NCI-H226 (cell line): ENCODE measurements at places on chromosomes 11 and 22.

DNA sequence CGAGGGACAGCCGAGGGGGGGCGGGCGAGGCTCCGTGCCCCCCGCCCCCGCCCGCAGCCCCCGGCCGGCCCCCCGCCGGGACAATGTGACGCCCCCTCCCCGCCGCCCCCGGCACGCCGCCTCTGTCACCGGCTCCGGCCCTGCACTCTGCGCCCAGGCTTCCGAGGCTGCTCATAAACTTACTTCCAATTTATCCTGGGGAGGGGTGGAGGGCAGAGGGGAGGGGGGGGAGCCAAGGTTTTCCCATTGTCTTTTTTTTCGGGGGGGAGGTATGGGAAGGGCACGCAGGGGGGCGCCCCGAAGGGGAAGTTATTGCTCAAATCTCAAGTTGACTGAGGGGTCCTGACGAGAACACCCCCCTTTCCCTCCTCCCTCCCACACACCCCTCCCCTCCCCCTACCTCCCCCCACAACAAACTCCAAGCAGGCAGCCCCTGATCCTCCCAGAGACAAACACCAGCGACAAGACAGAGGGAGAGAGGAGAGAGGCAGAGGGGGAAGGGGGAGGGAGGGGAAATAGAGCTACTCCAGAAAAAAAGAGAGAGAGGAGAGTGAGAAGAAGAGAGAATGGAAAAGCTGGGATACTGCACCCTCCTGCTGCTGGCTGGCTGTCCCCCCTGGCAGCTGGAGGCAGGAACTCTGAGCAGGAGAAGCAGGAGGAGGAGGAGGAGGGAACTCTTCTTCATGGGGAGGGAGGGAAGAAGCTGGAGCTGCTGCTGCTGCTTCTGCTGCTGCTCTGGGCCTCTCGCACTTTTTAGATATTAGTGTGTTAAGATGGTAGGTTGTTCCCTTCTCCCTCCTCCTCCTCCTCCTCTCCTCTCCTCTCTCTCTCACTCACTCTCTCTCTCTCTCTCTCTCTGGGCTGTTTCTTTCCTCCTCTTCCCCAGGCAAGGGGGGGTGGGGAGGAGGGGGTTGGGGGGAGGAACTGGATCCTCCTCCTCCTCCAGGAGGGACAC, 631 bp downstream of the PHF21A start:
- DNase-seq = peak; percentile 76

GRCh38 chr11:20110908-20111669, 49.2 kb downstream of the DBX1 start:
- DNase-seq = peak; percentile 72

- DNase-seq = no peak
These were observed 814.3 kb downstream of the METTL15 start for GRCh38 chr11:28922386-28922981.

DNA sequence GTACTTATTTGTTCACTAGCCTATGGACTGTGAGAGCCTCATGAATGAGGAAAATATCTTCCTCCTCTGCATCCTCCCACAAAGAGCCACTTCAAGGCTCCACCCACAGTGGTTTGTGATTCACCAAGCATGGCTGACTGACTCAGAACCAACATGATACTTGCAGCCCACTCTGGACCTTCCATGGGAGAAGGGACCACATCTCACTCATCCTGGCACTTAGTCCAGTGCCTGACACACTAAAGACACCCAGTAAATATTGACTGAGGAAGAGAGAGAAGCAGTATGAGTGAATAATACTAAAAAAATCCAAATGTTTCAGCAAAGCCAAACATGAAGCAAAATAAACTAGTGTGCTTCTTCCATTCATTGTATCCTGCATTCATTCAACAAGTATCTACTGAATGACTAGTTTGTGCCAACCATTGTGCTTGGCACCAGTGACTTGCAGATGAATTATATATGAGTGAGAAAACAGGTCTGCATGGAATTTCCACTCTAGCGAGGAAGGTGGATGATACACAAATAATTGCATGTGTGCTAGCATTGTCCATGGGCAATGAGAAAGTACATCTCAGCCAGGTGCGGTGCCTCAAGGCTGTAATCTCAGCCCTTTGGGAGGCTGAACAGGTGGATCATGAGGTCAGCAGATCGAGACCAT, 54.9 kb upstream of the BLID start:
- DNase-seq = peak; percentile 76

- no peak for DNase-seq
These were observed 6.4 kb downstream of the DERL3 start for GRCh38 chr22:23832226-23833016.

DNA sequence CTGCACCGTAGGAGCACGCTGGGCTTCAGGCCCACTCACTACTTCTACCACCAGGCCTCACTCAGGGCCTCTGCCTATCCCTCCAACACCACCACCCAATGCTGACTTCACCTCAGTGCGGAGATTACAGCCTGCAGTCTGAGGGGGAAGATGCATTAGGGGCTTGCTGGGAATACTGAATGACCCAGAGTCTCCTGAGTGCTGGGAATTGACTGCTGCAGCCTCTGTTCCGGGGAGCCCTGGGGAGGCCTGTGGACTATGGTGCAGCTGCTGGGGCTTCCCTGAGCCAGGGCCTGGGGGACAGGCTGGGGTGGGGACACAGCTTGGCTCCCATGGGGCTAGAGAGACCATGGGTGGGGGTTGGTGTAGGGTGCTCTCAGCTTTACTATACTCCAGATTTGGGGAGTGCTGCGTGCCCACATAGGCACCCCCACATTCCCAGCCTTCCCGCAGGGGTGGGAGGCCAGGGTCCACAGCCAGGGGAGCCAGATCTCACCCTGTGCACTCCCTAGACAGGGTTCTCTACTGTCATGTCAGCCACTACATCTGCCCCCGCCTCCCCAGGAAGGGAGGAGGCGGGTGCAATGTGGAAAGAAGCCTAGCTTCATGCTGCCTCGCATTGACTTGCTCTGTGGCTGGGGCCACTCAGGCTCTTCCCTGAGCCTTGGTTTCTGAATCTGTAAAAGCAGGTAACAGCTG, 44.4 kb downstream of the GDPD5 start:
- no peak for DNase-seq

DNA sequence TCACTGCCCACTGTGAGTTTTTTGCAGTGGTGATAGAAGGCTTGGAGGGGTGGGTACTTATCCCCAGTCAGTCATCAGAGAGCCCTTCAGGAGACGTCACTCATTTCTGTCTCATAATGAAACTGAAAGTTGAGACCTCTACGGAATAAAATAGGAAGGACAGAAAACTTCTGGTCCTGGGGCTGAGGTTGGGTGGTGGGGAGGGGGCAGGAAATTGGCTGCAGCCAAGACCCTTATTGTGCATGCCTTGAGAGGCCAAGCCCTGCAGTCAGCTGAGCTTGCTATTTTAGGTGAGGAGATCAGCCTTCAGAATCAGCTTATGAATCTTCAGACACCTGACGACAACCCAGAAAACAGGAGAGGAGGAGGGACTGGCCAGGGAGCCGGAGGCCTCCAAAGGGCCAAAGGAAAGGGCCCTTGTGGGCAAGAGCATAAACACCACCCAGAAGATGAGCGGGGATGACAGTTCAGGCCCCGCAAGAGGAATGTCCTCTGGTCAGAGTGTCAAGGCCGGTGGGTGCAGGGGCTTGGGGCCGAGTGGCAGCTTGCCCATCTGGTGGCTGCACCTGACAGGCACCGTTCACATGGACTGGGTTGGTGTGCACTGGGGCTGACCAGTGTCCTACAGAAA, 17.9 kb upstream of the ADA2 start:
- DNase-seq = no peak

DNA sequence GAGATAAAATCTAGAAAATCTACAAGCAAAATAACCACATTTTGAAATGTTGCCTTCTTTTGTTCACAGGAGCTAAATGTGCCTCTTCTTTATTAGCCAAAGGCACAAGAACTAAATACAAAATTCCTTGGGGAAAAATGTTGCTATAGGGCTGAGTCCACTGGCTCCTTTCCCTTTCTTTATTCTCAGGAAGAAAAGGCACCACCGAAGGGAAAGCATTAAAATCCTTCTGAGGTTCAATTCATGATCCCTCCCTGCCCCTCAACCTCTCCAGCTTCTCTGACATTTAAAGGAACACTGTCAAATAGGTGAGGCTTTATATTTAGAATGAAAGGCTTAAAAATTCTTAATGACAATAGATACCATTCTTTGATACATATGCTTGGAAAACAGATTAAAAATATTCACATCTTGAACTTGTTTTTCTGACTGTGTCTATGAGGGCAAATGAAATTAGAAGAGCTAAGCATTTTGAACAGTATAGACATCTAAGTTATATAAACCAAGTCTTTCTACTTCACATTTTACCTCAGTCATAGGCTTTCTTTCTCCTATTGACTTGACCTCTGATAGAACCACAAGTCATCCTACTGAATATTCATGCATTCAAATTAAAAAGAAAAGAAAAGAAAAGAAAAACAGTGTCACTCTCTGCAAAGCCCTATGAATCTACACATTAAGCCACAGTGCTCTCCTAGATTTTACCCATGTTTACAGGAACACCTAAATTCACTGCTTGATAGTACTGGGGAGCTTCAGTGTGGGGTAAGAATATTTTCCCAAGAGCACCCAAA, 148.2 kb downstream of the MAML2 start:
- no peak for DNase-seq

- no peak for DNase-seq
These were observed 9.9 kb downstream of the PRR5 start for GRCh38 chr22:44711690-44712555.

DNA sequence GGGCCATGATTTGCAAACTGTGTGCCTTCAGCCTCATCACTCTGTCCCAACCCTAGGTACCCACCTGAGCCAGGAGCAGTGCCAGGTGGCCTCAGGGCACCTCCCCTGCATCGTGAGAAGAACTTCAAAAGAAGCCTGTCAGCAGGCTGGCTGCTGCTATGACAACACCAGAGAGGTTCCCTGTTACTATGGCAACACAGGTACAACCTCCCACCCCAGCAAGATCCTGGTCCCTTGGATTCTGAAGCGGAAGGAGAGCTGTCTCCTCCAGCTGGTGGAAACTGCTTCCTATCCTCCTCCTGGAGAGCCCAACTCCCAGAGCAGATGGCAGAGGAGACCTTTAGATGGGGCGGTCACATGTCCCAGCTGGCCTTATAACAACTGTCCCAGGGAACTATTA, 2.9 kb downstream of the ZP1 start:
- DNase-seq = no peak

DNA sequence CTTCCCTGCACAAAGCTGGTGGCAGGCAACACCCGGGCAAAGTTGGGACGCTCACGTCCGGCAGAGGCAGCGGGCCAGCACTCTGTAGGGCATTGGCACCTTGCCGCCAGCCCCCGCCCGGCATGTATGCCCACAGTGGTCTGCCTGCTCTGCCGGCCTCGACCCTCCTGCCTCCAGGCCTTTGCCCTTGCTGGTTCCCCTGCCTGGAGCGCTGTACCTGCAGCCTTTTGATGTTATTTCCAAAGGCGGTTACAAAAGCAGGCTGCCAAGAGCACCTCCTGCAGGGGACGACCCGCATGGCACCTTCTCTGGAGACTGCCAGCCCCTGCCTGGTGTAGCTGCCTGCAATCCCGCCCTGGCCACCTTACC, 56.5 kb upstream of the SHISAL1 start:
- no peak for DNase-seq

DNA sequence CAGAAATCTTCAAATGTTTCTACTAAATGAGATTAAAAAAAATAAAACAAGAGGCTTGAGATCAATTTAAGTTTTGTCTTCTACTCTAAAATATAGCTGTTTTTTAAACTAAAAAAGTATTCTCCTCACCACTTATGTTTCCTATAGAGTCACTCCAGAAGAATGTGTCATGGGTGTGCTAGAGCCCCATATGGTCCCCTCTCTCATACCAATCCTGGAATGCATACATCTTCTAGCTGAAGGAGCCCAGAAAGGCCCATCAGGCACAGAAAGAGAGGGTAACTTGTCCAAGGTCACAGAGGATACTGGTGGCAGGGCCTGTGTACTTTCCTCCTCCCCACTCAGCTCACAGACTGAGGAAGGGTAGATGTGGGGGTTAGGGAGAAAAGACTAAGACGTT, 34.4 kb downstream of the RELT start:
- no peak for DNase-seq

- DNase-seq = no peak
These were observed 227.2 kb upstream of the ARHGAP20 start for GRCh38 chr11:110939471-110939870.

GRCh38 chr22:16949561-16949960, 58.5 kb downstream of the GAB4 start:
- no peak for DNase-seq

DNA sequence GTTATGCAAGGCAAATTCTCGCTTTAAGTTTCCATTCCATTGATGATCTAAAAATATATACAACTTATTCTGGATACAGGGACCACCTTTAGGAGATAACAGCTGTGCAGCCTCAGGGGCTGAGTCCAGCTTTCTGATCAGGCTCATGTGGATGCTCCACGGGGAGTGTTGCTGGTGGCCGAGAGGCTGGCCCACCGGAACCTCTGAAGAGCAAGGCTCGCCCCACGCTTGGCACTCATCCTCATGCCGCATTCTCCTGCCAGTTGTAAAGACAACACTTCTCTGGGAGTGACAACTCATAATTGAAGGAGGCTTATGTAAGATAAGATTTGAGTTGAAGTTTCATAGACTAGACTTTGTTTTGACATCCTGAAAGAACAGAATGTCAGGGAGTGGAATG, 123.5 kb downstream of the MPPED1 start:
- no peak for DNase-seq

- no peak for DNase-seq
These were observed 7.0 kb downstream of the MTFP1 start for GRCh38 chr22:30432520-30432919.

DNA sequence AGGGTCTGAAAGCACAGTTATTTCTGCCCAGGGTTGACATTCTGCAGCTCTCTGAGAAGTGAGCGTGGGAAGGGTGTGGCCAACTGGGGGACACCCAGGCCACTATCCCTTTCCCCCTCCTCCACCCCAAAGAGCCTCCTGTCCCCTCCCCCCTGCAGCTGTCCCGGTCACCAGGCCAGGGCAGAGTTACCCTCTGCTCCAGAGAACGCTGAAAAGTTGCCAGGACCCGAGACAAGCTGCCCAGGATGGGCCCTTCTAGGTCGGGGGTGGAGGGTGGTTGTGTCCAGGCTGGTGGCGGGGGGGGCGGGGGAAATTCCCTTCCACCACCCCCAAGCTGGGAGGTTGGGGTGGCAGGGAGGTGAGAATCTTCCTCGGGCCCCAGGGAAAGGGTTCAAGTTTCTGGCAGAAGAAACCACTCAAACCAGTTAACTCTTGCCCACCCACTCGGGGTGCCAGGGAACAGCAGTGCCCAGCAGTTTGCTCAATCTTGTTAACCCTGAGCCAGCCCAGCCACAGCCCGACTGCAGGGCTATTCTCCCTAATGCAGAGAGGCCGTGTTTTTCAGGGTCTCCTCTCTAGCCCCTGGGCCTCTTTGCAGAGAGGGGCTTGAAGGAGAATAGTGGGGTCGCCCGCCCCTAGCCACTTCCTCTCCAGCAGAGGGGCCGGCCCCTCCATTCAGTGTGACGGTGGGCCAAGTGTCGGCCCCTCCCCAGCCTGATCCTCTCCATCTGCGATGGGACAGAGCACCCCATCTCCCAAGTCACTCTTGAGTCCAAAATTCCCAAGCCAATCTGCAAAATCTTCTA, 697 bp downstream of the LGALS1 start:
- no peak for DNase-seq

- peak; percentile 29 for DNase-seq
These were observed 10.1 kb downstream of the TXN2 start for GRCh38 chr22:36471341-36471821.
